T47D (cell line): ENCODE measurements at places on chromosomes 1 and 21.

DNA sequence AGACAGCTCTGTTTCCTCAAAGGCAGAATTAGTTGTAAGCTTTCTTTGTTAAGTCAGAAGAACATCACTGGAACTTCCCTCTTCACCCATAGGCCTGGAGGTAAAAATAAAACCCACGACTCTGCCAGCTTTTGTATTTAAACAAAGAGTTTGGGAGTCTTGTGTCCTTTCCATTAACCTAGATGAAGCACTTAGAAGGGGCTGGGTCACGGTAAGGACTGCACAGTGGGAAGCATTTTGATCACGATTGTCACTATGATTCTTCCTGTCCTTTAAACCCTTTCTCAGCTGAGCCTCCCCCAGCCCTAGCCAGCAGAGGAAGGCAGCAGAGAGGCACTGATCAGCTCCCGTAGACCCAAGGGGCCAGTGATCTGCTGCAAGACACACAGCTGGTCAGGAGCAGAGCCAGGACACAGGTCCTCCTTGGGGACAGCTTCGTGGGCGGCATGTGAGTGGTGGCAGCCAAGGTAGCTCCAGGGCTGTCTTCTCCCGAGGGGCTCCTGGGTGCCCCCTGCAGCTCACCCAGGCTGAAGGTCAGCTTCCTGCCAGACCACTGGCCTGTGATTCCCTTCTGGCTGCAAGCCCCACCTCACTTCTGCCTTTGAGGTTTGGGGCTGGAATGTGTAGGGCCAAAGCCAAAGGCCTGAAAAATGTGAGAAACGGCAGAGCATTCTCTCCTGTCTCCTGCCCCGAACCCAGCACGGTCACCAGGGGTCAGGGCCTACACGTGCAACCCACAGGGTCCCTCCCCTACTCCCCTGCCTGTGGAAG is 4.0 kb upstream of the LAPTM5 start:
- no peak for DNase-seq

- no peak for DNase-seq
Observed at GRCh38 chr1:185398022-185398421, 81.0 kb upstream of the IVNS1ABP start.

DNA sequence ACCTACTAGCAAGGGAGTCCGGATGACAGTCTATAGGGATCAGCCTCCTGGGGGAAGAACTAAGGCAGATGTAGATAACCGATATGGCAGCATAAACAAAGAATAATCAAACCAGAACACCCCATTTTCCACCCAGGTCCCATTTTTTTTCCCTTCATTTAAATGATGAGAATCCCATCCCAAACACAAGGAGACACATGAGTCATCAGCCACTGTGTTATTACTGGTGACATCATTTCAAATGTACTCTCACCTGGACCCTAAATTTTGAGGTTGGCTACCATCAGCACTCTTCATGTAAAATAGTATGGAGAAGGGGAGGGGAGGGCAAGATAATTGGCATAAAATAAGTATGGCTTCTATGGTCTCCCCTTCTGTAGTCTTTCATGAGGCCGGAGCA is 108.9 kb upstream of the GUCA2B start:
- DNase-seq, result no peak

DNA sequence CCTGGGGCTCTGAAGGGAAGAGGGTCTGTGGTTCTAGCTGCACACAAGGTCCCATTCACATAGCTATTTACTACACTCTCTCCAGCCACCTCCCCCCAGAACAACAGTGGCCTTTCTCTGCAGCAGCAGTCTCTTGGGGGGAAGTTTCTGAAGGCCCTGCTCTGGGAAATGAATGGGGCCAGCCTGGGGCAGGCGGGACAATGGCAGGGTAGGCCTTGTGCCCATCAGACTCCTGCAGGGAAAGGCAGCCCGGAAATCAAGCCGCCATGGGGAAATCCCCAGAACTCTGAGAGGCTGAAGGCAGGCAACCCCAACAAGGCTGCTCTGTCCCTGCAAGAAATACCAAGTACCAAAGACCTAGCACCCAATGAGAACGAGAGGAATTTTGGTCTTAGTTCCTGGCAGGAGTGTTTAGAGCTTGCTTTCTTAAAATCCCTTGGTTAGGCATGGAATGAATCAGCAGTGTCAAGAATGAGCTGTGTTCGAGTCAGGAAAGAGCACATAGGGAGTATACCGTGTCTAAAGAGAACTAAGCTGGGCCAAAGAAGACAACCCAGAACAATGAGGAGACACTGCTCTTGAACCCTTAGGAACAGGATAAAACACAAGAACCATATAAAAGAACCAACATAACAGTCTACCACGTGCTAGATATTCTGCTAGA is 11.3 kb downstream of the ARHGEF11 start:
- DNase-seq, result no peak

DNA sequence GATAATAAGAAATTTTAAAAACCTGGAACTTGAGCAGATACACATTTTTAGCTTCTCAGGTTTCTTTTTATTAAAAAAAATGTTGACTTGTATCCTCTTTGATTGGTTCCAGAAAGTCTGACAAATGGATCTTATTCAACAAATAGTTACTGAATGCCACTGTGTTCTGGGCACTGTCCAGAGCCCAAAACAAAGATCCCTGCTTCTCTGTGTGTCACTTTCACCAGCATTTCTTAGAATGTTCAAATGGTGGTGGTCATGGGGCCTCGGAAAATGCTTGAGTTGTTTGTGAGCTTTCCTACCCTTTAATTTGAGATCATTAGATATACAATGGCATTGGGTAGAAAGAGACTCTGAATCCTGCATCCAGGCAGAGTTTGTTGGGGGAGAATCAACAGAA is 19.9 kb downstream of the ACTN2 start:
- no peak for DNase-seq
